ENCODE measurements at places on chromosomes 3 and 15. TPM values are rescaled to one million over a fixed set of nuclear protein-coding genes. Genes with fewer than 3 reads are reported as not detected.
A peak's percentile ranks its signal among the peaks of the same experiment; 100 is the strongest.

DNA sequence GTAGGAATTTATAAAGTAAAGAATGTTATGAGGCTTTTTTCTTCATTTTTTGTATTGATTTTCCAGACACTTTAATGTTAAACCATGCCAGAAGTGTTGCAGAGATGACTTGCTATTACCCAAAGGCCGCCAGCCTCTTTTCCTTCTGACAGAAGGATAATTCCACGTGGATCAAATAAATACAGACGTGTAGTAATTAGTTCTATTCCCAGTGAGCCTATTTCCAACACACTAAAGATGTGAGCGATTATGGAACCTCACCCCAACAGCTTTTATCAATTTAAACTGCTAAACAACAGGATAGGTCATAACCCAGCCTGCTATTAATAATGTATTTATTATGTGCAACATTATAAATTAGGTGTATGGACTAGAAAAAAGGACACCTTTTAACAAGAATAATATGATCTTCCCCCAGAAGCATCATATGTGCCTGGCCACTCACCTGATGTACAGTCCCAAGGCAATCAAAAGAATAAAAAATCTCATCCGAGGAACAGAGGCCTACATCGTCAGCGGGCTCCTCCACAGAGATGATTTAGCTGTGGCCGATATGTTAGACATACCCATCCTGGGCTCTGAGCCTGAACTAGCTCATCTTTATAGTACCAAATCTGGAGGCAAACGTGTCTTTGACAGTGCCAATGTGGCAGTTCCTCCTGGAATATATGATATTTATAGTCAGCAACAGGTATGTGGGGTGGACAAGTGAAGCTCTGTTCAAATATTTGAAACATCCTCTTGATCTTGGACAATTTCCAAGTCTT is 125.9 kb upstream of the C15orf61 start:
- no peak overlapping the region for H3K4me3 ChIP-seq
- H3K27ac ChIP-seq = no peak overlapping the region
- H3K4me1 ChIP-seq = no peaks in the 10 kb centered on the region
- no peaks in the 10 kb centered on the region for H3K27me3 ChIP-seq
- H3K36me3 ChIP-seq = no peaks in the 10 kb centered on the region

DNA sequence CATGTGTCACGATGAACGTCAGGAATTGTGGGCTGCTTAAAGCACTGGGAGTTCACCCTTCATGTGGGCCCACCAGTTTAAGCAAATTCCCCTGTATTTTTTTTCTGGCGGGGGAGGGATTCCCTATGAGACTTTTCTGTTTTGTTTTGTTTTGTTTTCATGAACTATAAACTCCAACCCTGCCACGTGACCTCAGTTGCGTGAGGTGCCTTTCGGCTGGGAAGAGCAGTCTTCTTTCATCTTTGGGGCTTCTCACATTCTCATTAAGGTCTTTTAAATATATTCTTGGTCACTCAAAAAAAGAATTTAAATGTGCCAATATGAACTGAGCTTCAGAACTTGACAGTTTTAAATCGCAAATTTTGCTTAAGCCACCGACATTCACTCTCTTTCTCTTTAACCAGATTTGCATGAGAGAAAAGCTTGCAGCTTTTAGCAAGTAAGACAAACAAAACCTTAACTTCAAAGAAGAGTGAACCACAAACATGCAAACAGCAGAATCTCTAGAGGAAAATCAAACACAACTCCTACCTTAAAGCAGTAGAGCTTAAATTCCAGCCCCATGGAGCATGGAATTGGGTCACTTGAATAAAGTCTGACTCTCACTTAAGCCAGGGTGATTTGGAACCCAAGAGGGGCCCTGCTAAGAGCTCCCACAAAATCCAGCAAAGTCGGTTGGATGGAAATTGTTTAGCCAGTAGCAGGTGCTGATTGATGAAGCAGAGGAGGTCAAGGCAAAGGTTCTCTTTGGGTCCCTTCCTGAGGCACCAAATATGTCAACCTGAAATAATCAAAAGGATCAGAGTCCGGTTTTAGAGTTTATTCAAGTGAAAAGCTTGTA is 699.8 kb upstream of the GBE1 start:
- DNase-seq = no peak
- no peaks in the 10 kb centered on the region for H3K27me3 ChIP-seq
- H3K27ac ChIP-seq = no peak overlapping the region
- H3K36me3 ChIP-seq = no peaks in the 10 kb centered on the region

DNA sequence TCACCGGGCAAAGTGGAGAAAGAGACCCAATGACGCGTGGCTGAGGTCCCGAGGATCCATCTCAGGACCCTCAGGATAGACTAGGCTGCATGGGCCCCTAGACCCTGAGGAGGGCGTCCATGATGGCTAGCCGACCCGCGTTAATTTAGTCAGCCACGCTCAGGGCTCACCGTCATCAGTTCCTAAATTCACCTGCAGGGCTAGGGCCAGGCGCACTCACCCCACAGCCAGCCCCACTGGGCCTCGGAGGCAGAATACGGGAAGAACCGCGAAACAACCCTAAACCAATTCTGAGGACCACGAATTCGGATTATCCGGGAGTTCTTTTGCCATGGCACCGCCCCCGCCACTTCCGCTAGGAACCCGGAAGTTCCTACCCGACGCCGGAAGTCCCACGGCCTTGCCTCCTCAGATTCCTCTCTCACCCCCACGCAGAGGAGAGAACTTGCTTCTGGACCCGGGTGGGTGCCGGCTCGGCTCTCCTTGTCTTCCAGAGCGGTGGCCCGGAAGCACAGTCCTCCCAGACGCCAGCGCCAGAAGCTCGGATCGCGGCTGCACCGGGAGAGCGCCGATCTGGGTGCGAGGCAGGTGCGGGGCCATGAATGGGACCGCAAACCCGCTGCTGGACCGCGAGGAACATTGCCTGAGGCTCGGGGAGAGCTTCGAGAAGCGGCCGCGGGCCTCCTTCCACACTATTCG is at the start of the genes EAF1 and METTL6:
Gene EAF1 (plus strand): TSS at position 417 of the 699 bp plus-strand sequence. CDS start 182 bp downstream, at position 599.
Gene METTL6 (minus strand): TSS at position 363 of the 699 bp plus-strand sequence. CDS start 1,033 bp downstream, outside the sequence.
- no peaks in the 10 kb centered on the region for H3K27me3 ChIP-seq
- peak within 1 kb of the TSS; percentile 86 for H3K4me3 ChIP-seq
- H3K36me3 ChIP-seq = no peaks in the 10 kb centered on the region

DNA sequence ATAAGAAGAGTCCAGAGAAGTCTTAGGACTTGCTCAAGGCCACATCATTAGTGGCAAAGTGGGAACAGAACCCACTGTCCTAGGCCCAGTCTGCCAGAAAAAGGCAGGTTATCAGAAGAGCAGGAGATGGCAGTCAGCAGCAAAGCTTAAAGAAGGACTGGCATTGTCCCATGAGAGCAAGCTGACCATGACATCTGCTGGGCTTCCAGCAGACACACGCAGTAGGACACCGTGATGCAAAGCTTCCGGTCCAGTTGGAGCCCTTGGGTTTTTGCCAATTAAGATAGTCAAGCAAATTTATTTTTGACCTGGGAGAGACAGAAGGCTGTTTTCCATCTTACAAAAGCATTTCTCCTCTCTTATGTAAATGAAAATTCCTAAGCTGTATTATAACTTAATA is 42.1 kb downstream of the ZBTB38 start:
- H3K27me3 ChIP-seq = no peaks in the 10 kb centered on the region
- H3K4me3 ChIP-seq = no peak overlapping the region
- H3K4me1 ChIP-seq = peaks cover 74% of the 10 kb centered on the region
- DNase-seq = no peak

GRCh38 chr3:113690482-113690881 is 6.0 kb downstream of the USF3 start:
- H3K27ac ChIP-seq = no peak overlapping the region
- no peak overlapping the region for H3K4me3 ChIP-seq
- no peaks in the 10 kb centered on the region for H3K36me3 ChIP-seq
- no peaks in the 10 kb centered on the region for H3K27me3 ChIP-seq
- H3K4me1 ChIP-seq = peaks cover 3% of the 10 kb centered on the region

DNA sequence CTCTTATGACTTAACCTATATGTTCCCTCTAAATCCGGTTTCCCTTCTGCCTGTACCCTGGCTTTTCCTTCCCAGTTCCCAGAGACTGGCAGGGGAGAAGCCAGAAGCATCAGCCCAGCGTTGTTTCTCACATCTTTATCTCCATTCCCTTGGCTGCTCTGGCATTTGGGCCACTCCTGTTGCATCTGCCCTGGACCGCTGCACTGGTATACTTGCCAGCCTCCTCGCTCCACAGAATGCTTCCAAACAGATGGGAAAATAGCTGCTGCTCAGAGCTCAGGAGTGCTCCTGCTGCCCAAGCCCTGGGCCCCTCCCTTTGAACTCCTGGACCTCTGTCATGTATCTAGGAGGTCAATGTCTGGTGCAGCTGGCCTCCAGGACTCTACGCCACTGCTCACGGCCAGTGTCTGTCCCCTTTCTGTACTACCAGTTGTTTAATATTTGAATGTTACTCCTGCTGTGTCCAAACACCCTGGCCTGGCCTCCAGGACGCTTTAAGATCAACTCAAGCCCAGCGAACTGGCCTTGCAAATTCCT is 6.8 kb downstream of the SPINT1 start:
- no peak overlapping the region for H3K27ac ChIP-seq
- H3K4me3 ChIP-seq = no peak overlapping the region
- no peaks in the 10 kb centered on the region for H3K4me1 ChIP-seq
- DNase-seq = no peak
- no peaks in the 10 kb centered on the region for H3K27me3 ChIP-seq

DNA sequence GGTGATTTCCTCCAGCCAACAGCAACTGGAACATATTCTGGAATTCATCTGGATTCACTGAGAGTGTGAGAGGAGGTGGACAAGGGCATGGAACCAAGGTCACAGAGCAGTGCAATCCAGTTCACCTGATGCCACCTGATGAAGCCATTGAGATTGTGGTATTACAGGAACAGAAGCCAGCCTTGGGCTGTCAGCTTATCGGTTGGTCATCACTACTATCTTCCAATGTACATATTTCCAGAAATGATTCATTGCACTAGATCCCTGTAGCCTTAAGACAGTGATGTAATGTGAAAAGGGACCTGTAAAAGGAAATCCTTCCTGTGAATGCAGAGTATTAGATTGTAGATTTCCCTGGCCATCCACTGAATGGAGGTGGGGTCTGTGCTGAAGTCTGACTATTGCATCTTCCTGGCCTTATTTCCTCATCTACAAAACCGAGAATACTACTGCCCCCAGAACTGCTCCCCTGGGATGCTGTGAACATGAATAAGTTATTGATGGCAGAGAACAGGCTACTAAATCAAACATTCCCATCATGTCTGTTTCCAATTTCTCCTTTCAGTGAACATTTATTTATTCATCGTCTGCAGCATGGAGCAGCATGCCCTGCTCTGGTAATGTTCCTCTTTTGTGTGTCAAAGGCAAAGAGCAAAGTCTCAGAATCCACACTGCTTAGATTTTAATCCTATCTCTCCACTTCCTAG is 47.4 kb upstream of the TPM1 start:
- no peak overlapping the region for H3K4me3 ChIP-seq
- H3K36me3 ChIP-seq = no peaks in the 10 kb centered on the region
- H3K27me3 ChIP-seq = no peaks in the 10 kb centered on the region
- no peak for DNase-seq
- H3K4me1 ChIP-seq = no peaks in the 10 kb centered on the region
- no peak overlapping the region for H3K27ac ChIP-seq

- no peaks in the 10 kb centered on the region for H3K4me1 ChIP-seq
- no peak overlapping the region for H3K4me3 ChIP-seq
- peaks cover 14% of the 10 kb centered on the region for H3K36me3 ChIP-seq
- H3K27ac ChIP-seq = no peak overlapping the region
Observed at GRCh38 chr15:64134345-64134829, 17.1 kb upstream of the SNX22 start.

DNA sequence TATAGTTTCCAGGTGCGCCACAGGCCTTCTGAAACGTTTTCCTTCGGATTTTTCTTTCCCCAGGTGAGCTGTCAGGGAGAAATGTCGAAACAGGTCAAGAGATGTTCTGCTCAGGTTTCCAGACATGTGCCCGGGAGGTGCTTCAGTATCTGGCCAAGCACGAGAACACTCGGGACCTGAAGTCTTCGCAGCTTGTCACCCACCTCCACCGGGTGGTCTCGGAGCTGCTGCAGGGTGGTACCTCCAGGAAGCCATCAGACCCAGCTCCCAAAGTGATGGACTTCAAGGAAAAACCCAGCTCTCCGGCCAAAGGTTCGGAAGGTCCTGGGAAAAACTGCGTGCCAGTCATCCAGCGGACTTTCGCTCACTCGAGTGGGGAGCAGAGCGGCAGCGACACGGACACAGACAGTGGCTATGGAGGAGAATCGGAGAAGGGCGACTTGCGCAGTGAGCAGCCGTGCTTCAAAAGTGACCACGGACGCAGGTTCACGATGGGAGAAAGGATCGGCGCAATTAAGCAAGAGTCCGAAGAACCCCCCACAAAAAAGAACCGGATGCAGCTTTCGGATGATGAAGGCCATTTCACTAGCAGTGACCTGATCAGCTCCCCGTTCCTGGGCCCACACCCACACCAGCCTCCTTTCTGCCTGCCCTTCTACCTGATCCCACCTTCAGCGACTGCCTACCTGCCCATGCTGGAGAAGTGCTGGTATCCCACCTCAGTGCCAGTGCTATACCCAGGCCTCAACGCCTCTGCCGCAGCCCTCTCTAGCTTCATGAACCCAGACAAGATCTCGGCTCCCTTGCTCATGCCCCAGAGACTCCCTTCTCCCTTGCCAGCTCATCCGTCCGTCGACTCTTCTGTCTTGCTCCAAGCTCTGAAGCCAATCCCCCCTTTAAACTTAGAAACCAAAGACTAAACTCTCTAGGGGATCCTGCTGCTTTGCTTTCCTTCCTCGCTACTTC is 3.8 kb downstream of the BHLHE40 start:
- H3K27me3 ChIP-seq = no peaks in the 10 kb centered on the region
- DNase-seq = peak; percentile 17
- peaks cover 8% of the 10 kb centered on the region for H3K36me3 ChIP-seq
- H3K27ac ChIP-seq = peak overlapping the region; percentile 100
- H3K4me3 ChIP-seq = peak overlapping the region; percentile 20
- peaks cover 62% of the 10 kb centered on the region for H3K4me1 ChIP-seq

DNA sequence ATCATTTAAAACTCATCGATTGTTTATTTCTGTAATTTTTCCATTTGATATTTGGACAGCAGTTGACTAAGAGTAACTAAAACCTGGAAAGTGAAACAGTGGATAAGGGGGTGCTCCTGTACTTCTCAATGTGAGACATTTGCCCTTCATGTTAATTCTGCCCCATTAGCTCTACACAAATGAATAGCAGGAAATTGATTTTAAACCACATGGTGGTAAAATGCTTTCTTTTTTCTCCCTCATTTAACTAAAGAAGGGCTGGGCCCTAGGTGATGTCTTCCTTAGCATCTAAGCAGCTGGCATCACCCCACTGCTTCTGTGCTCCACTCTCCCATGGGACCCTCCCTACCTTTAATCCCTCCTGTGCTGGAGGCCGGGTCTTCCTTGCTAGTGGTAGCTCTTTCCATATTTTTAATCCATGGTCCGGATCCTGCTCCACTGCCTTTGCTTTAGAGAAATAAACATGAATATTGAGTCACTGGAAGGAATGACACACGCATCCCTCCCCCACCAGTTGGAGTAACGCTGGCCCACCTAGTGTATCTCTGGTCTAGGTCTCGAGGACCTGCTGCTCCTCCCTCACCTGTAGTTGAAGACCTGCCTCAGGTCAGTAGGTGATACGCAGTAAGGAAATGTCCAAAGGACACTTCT is 30.2 kb upstream of the LAMP3 start:
- no peak for DNase-seq
- H3K27me3 ChIP-seq = no peaks in the 10 kb centered on the region
- H3K27ac ChIP-seq = no peak overlapping the region
- no peaks in the 10 kb centered on the region for H3K36me3 ChIP-seq
- H3K4me3 ChIP-seq = no peak overlapping the region
- H3K4me1 ChIP-seq = peaks cover 7% of the 10 kb centered on the region

The OSBPL10 gene
- total RNA-seq = 37.1 TPM

The HAPLN3 gene
- total RNA-seq = 40.4 TPM

The FANCI gene
- 74.7 TPM for total RNA-seq
